Activated naive CD8-positive, alpha-beta T cell treated with anti-CD3 and anti-CD28 coated beads, Interleukin-2, amount 10 ng/mL, durations not matched to agents 7 days and 5 days (primary cell): ENCODE measurements at places on chromosomes 3 and 15.

- no peak for DNase-seq
These were observed 148.8 kb downstream of the SCAPER start for GRCh38 chr15:76756381-76756780.

DNA sequence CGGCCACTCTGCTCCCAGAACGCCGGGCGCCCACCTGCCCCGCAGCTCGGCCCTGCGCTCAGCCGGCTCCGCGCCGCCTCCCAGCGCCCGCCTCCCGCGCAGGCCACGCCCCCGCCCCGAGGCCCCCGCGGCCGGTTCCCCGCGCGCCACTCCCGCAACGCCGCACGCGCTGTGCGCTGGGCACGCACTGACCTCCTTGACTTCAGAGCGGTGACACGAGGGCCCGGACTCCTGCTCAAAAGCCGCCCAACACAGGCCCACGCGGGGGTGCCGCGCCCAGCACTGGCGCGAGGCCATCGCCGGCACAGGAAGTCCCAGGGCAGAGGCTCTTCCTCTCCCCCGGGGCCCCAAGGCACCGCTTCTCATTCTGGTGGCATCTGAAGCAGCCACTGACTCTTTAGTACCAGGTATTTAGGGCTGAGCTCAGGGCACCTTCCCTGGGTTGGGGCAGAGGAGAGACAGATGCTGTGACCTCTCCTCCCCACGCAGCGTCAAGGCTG lies 12.4 kb downstream of the TNK2 start:
- DNase-seq = peak; percentile 85

GRCh38 chr3:97895216-97895615 lies 73.4 kb downstream of the CRYBG3 start:
- no peak for DNase-seq

DNA sequence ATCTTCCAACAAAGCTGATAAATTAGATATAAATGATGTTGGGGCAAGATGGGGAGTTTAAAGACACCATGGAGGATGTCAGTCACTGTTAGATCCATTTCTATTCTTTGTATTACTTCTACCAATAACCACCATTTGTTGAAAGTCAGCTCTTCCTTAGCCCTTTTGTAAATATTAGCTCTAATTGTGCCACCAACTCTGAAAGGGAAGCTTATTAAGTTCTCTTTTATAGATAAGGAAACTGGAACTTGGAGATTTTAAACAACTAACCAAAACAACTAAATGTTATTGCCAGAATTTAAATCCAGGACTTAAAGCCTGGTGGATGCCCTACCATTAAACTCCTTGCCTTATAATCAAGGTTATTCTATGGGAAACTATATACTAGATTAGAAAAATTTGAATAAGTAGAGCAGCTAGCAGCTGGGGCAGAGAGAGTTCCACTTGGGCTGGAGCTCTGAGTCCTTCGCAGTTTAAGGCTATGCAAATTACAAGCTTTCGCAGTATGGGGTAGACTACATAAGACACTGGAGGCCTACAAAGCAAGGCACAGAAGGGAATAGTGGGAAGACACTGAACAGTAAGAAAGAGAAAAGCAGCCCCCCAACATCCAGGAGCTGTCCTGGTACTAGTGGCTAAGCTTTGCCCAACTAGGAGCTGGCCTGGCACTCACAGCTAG lies 52.6 kb downstream of the TM4SF18 start:
- no peak for DNase-seq

DNA sequence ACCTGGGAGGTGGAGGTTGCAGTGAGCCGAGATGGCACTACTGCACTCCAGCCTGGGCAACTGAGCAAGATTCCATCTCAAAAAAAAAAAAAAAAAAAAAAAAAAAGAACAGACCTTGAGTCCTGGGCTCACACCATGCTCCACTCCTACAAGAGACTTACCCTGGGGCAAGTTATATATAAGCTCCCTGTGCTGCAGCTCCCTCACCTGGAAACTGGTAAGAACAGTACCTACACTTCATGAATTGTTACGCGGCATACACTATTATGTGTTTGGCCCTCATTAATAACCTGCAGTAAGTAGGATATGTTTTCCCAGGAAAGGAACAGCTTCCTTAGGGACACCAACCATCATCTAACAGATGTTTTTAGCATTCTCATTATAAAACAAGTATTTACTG lies 119.6 kb downstream of the FMN1 start:
- DNase-seq = no peak

- DNase-seq = no peak
These were observed 24.3 kb downstream of the DPH3 start for GRCh38 chr3:16240229-16241023.

GRCh38 chr3:15327941-15328340 lies 4.4 kb downstream of the SH3BP5 start:
- no peak for DNase-seq

GRCh38 chr3:18890449-18890848 lies 257.9 kb upstream of the KCNH8 start:
- no peak for DNase-seq

DNA sequence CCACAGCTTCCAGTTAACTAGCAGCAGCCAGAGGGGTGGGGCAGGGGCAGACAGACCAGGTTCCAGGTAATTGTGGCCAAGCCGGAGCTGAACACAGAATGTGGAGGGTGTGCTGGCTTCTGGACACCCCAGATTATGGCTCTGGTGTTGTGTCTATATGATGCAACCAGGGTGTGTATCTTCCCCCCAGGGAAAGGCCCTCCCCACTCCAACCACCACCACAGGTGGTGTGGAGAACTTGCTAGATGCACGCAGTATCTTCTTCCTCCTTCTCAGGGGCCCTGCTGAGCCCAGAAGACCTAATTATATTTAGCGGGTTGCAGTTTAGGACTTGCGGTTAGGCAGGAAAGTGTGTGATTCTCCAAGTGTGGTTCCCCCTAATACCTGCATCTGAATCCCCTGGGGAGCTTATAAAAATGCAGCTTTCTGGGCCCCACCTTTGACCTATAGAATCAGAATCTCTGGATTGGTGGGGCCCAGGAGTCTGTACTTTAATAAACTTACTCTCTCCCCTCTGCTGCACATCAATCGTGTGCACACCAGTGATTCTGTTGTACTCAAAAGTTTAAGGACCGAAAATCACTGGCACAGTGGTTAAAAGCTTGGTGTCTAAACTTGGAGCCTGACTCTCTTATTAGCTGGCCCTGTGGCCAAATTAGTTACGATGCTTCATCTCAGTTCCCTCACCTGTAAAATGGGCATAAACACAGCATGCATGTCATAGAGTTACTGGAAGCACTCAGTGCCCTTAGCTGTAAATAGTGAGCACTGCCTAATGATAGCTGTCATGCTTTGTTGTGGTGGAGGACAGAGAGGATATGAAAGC lies 379.1 kb upstream of the PROK2 start:
- no peak for DNase-seq

GRCh38 chr3:145489011-145489410 lies 672.0 kb downstream of the PLOD2 start:
- no peak for DNase-seq

DNA sequence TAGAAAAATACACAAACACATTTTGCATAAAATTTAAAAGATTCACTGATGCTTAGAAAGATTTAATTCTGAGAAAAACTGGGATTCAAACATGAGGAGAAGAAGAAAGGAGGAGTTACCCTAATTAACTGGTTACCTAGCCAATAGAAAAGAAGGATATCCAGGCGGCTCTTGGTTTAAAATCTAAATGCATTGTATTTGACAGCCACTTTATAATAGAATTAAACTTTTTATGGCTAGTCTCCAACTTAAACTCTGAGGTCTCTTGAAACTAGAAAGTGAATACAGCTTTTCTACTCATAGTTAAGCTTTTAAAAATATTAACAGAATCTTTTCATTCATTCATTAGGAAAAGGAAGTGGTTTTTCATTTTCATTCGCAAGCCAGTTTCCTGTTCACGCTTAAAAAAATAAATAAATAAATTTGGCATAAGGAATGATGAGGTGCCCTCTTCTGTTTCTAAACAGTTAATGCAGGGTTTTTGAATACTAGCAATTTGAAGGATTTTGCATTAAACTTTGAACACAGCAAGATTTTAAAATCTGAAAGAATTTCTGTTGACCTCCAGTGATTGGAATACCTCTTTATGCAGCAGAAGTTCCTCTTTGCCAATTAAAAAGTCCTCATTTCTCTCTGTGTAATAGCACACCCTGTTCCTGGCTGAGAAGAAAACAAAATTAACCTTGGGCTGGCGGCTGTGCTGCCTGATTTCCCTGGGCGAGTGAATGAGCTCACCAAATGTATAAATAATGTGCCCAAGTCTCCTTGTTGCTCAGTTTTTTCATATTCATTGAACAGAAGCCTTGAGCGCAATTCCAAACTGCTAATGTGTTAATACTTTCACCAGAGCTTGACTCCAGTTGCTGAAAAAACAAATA lies 105.1 kb downstream of the ZMAT3 start:
- no peak for DNase-seq

DNA sequence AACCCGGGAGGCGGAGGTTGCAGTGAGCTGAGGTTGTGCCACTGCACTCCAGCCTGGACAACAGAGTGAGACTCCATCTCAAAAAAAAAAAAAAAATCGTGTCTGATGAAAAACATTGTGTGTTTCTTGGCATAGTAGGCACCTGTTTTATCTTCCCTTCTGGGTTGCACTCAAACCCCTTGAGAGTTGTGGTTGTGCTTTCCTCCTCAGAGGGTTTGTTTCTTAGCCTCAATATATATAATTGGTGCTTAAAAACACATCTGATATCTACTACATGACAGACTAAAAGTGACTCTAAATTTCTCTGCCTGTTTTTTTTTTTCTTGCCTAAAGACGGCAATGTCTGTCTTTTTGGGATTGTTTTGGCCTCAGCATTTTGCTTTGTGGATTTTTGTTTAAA lies 7.6 kb downstream of the NR1D2 start:
- no peak for DNase-seq
